ENCODE measurements at places on chromosomes 16 and 17.

DNA sequence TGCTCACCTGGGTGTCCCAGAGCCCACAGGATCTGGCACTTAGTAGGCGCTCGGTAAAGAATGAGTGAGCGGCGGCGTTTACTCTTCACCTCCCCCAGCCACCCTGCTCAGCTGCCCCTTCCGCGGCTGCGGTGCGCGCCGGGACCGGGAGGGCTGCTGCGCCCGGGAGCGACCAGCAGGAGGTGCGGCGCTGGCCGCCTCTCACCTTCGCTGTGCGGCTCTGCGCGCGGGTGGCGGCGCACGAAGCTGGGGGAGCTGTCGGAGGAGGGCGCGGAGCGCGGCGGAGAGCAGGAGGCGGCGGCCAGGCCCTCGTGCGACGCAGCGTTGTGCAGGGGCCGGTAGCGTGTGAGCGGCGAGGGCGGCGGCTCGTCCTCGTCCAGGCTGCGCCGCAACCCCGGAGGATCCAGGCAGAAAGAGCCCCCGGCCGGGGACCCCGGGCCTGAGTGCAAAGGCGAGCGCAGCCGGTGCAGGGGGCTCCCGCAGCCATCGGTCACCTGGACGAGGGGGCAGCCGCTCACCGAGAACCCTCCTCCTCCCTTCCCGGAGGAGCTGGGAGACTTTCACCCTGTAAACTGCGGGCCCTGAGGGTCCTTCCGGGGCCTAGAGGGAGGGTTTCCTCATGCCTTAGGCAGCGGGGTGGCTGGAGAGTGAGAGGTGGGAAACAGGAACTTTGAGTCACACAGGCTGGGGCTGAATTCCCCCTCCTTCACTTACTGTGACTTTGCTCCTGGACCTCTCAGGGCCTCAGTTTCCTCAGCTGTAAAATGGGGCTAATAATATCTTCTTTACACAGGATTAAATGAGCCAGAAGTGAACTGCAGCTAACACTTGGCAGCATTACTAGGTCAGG lies 12.5 kb downstream of the SAMD14 start:
- peak; percentile 70 for DNase-seq

DNA sequence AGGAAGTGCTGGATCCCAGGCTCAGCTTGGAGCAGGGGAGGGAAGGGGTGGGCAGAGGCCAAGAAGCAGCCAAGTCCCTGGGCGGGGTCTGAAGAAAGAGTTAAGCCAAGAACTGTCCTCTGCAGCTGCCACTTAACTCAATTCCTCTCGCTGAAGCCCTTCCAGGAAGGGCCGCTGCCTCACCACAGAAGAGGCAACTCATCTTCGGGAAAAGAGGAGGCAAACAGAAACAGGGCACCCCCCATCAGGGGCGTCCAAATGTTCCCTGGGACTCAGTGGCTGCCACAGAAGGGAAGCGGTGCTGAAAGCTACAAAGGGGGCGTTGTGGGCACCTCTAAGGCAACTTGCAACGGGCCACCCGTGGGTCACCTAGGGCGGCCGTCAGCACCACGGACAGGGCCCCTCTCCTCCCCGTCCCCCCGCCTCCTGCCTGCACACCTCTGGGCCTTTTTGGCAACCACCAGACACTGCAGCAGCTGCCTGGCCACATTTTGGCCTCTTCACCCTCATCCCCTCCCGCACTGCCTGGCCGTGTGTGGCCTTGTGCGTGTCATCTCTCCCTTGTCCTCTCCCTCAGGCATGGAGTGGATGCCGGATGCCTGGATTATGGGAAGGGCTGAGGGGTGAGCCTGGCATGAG lies 2.5 kb downstream of the TLCD3B start:
- DNase-seq: no peak

- no peak for DNase-seq
Observed at GRCh38 chr17:75260641-75261335, 618 bp downstream of the GGA3 start.

DNA sequence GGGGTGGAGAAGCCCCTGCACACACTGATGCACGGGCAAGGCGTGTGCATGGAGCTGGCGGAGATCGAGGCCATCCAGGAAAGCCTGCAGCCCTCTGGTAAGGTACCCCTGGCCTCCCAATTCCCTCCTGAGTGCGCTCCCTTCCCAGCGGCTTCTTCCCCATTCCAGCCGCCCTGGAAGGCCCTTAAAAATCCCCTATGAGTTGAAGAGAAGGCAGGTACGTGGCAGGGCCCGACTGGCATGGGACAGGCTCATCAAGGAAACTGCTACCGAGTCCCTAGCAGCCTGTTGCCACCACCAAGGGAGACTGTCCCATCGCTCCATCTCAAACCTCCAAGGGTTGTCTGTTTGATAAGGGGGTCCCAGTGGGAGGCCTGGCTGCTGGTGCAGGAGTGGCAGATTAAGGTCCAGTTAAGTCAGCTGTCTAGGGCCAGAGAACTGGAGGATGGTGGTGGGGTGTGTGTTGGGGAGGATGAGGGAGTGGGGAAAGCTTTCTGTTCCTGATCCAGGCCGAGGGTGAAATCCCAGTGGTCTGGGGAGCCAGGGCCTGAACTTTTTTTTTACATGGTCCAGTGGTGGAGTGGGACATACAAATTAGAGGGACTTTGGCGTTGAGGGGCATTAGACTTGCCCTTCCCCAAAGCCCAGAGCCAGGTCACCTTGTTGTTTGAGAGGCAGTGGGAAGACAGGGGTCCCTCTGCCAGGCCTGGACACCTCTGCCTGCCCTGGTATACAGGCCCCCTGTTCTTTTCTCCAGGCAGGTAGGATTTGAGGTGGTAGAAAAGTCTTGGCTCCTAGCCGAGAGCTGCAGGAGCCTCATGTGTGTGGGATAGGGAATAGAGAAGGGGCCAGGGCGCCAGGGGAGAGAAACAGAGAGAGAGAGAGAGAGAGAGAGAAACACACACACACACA lies 994 bp downstream of the IGFBP4 start:
- DNase-seq: no peak

DNA sequence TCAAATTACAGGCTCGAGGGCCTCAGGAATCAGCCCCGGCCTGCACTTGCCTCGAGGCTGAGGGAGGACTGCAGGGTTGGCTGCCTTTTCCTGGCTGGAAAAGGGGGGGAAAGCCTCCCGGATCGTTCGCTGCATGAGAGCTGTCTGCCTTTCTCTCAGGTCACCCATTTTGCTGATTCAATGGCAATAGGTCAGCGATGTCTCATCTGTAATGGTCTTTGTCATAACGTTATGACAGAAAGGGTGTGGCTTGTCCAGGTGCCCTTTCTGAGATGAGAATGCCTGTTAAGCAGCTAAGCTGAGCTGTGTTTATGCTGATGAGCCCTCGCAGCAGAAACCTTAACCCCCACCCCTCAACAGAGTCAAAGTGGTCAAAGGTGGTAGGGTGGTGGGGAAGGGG lies 81.8 kb downstream of the AKAP1 start:
- DNase-seq: no peak

GRCh38 chr17:58007781-58008706 lies 998 bp upstream of the SRSF1 start:
- no peak for DNase-seq

DNA sequence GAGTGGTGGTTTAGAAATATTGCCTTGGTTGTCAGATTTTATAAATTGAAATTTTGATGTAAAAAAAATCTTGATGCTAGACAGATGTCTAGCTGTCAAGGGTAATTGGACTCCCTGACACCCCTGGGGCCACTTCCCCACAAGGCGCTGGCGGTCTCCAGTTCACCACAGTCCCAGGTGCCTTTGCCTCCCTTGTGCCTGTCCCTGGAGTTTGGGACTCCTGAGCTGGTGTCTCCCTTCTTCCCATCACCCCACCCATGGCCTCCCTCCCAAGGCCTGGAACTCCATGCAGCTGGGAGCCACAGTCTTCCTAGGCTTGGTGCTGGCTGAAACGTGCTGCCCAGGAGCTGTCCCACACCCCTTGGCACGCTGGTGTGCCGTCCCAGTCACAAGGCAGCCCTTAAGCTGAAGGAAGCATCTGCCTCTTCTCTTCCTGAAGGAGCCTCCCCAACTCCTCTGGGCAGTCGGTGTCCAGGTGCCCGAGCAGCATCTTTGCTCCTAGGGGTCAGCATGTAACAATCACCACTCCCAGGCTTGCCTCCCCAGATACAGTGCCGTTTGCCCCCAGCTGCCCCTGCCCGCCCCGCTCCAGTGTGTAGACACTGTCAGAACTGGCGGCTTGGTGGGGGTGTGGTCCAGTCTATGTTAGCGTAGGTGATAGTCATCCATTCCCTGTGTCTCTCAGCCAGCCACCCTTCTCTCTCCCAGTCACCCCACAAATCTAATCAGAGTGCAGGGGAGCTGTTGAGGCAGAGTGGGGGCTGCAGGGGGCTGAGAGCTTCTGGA lies 26.2 kb downstream of the POLR3E start:
- peak; percentile 8 for DNase-seq

- no peak for DNase-seq
Observed at GRCh38 chr17:53807286-53807685, 15.4 kb upstream of the KIF2B start.

All from right lobe of liver (tissue), 6 donors.